SW 1271 (cell line): ENCODE measurements at places on chromosomes 1 and 21.

- no peak for DNase-seq
These were observed 363.7 kb downstream of the MATN1 start for GRCh38 chr1:30359539-30360220.

DNA sequence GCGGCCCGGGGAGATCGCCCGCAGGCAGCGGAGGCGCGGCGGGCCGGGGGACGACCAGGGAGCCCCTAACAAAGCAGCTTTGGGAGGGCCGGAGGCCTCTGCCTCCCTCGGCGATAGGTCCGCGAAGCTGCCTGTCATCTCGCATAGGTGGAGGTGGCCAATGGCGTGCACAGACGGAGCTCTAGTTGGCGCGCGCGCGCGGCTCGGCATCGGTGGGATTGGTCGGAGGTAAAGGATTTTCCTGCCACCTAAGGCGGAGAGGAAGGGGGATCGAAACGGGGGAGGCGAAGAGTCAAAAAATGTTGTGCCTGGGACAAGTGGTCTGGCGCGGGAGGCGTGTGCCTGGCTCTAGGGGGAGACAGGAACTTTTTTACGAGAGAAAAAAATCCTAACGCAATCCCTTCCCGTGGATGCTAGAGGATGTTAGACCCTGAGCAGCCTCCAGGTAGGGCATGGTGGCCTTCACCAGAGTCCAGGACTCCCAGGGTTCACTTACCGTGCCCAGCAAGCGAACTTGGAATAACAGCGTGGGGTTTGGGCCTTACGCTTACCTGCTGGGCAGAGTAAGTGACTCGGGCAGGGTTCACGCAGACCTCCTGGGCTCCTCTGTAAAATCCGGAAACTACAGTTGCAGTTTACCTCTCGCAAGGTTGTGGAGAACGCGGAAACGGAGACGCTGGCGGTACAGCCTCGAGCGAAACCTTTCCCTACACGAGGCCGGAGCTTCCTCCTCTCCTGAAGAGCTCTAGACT lies 99.9 kb upstream of the SOD1 start:
- peak; percentile 93 for DNase-seq

- DNase-seq = no peak
These were observed 18.2 kb downstream of the MYOM3 start for GRCh38 chr1:24093732-24094131.

GRCh38 chr21:25081096-25081495 lies 526.2 kb downstream of the MRPL39 start:
- DNase-seq = no peak

GRCh38 chr1:155250246-155250632 lies 5.0 kb downstream of the ENTREP3 start:
- no peak for DNase-seq

GRCh38 chr21:41435706-41436105 lies 9.7 kb downstream of the MX1 start:
- no peak for DNase-seq

GRCh38 chr1:160453443-160453842 lies 53.1 kb downstream of the VANGL2 start:
- no peak for DNase-seq

- no peak for DNase-seq
These were observed 178.9 kb upstream of the C1orf105 start for GRCh38 chr1:172241540-172241939.

- no peak for DNase-seq
These were observed 8.1 kb upstream of the ADCY10 start for GRCh38 chr1:167922023-167922422.

DNA sequence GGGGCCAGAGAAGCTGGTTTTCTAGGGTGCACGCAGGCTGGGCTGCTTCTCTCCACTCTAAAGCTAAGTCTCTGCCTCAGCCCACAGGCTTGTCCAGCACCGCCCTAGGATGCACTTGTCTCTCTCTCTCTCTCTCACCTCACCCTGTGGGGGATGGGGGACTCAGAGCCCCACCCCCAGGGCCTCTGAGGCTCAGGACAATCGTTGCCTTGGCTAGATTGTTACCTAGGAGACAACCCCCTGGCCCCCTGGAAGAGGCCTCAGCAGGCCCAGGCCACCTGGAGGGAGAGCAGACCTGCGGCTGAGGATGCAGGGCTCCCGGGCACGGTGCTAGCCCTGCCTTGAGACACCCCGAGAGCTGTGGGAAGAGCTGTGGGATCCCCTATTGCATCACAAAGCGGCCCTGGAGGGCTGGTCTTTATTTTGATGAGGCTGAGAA lies at the start of gene ACTRT2:
TSS of gene ACTRT2 (plus strand) at position 235 of the 439 bp plus-strand sequence. CDS start 220 bp downstream, outside the sequence.
- no peak for DNase-seq

GRCh38 chr1:182641561-182641960 lies 37.4 kb upstream of the RGS16 start:
- no peak for DNase-seq

DNA sequence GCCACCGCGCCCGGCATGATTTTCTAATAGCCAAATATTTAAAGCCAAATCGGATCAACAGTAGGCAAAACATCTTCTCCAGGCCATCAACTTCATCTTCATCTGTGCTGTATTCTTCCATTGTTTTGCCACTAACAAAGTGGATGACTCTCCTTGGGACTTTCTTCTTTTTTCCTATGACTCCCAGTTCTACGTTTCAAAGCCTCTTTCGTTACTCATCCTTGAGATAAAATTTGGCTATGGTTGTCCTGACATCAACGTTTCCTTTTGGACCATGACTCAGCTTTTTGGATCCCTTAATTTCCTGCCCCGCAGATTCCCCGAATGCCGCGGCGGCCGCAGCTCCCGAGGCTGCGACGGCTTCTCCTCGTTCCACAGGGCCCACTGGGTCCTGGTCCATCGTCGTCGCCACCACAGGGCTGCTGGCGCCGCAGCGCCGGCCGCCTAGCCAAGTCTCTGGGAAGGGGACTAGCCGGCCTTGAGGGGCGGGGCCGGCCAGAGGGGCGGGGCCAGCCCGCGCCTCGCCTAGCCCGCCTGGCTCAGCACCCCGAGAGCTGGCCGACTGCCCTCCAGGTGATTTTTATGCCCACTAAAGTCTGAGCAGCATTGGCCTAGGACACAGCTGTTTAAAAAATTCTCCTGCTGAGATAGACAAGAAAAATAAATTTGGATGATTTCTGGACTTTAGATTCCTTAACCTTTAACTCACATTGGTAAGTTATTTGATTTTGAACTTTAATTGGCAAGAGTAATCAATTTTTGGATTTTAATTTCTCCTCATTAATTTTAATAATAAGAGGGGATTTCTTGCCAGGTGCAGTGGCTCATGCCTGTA lies 93.9 kb downstream of the ADCY10 start:
- DNase-seq = peak; percentile 44

- no peak for DNase-seq
These were observed 3.0 kb upstream of the PKN2 start for GRCh38 chr1:88680911-88681622.

- DNase-seq = peak; percentile 60
These were observed 15.1 kb upstream of the PIGV start for GRCh38 chr1:26772687-26773086.

DNA sequence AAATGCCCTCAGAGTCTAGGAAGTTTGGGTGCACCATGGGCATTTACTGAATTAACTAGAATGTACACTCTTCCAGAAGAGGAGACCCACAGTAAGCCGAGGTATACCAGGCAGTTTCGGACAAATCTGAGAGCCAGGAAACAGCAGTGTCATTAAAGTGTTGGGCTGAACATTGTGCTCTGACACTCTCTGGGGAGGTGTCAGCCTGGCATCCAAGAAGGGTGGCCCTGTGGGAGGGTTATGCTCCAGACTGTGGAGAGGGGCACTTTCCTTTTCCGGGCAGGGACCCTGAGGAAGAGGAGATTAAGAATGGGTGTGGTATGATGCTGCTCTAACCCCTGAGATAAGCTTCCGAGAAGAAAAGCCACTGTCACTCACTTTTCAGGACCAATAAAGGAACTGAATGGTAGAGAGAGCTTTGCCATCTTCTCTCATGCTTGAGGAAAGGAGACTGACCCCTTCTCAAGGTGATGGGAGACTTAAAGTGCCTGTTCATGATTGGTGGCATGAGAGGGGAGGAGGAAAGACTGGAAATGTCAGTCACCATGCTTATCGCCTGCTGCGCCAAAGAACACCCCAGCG lies 98.2 kb downstream of the UCK2 start:
- no peak for DNase-seq

- DNase-seq = no peak
These were observed 46.2 kb downstream of the NAV1 start for GRCh38 chr1:201585093-201585483.

GRCh38 chr1:19559641-19560040 lies 74.3 kb upstream of the CAPZB start:
- no peak for DNase-seq

- DNase-seq = peak; percentile 16
These were observed at the start of gene SIM2 for GRCh38 chr21:36698981-36699545. Gene SIM2 (plus strand): TSS chr21:36699115. CDS start chr21:36699747, 632 bp downstream.

DNA sequence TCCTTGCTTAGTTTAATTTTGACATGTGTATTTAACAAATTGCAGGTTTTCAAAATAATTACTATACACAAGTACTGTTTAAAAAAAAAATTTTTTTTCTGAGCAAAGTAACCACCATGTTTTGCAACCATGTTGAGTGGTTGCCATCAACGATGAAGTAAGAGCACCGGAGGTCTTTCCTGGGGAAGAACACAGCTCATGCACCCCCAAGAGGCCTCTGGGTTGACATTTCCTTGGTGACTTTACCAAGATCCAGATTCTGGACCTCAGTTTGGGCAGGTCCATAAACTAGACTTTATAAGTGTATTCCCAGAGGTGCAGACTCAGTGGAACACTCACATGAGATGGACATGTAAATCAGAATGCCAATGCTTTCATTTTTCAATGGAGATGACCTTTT lies 36.8 kb upstream of the RALGPS2 start:
- DNase-seq = no peak

- DNase-seq = no peak
These were observed 30.8 kb upstream of the CPLANE2 start for GRCh38 chr1:16267690-16268180.

DNA sequence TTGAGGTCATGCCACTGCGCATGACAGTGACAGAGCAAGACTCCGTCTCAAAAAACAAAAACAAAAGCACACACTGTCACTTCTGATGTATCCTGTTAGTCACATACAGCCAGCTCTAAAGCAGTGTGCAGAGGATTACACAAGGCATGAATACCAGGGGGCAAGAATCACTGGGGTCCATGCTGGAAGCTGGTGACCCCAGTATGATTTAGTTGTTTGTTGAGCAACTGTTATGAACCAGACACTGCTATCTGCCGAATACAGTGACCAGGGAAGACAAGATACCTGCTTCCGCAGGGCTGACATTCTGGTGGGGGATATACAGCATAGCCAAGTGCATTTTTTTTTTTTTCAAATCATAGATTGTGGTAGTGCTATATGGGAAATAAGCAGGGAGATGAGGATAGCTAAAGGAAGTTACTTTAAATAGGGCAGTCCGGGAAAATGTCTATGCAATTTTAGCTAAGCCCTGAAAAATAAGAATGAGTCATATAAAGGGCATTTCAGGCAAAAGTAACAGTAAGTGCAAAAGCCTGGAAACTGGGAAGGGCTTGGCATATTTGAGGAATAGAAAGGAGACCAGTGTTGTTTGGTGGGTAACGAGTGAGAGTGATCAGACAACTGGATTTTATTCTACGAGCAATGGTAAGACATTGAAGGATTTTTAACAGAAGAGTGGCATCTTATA lies 69.7 kb downstream of the ADSS2 start:
- DNase-seq = no peak
